ENCODE measurements at places on chromosomes 2 and 18. TPM values are rescaled to one million over a fixed set of nuclear protein-coding genes. Genes with fewer than 3 reads are reported as not detected.

SKA1 gene
- total RNA-seq = 0.08 TPM

COL3A1 gene
- not detected for total RNA-seq

TPRKB gene
- 16.1 TPM for total RNA-seq

ATOH8 gene
- total RNA-seq = not detected

LYG1 gene
- total RNA-seq = 1.3 TPM

Data from CD4-positive, alpha-beta T cell (primary cell).